ENCODE measurements at places on chromosomes 5 and 9. TPM values are rescaled to one million over a fixed set of nuclear protein-coding genes. Genes with fewer than 3 reads are reported as not detected.

The PTCH1 gene
- 5.2 TPM for total RNA-seq

The TEX10 gene
- 18.4 TPM for total RNA-seq

The SPINK6 gene
- not detected for total RNA-seq

The TPM2 gene
- 6,709 TPM for total RNA-seq

The CEP72 gene
- 0.56 TPM for total RNA-seq

The PCDHGA5 gene
- 0.75 TPM for total RNA-seq

- DNase-seq, result no peak
Observed at GRCh38 chr5:15727375-15727774, 227.4 kb downstream of the FBXL7 start.

The FBN2 gene
- total RNA-seq, result not detected

DNA sequence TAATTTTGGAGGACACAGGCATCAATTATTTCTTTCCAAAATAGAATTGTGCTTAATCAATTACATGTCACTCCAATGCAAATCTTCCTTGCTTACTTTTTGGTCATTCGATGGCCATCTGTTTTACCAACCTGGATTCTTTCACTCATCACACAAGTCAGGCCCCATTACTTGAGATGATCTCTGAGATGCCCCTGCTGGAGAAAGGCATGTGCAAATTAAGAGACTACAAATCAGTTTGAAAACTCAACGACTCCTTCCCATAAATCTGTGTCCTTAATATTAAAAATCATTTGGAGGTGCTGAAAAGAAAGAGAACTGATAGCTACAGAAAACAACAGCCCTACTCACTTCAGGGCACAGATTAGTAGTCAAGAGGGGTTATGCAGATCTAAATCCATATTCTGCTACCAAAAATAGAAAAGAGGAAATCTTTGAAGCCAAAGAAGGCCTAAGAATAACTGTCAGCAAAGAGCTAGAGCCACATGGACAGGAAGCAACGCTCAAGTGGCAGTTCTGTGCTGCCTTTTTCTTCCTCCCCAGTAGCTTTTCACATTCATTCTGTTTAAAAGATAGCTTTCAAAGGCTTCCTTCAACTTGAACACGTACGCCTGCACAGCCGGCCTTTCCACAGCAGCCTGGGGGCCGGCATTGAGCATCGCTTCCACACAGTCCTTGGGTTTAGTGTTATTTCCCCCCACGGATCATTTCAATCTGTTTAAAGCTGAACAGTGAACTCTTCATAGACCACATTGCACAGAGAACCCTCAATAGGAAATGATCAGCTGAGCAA, 79.3 kb upstream of the MAP3K1 start:
- no peak for DNase-seq

DNA sequence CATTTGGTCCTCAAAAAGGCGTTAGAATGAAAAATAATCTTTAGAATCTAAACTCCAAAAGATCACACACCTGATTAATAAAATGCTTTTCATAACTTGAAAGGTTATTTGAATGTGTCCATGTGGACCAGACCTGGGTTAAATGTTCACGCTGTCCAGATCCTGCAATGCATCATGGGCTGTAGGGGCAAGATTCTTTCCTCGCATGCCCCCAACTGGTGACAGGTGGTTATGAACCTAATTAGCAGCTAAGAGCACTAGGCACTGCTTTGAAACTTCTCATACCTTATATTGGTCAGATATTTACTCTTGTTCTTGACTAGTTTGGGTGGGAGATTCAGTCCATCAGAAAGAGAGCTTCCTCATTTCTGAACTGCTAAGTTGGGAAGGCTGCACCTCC, 19.3 kb upstream of the PIP5K1B start:
- DNase-seq, result no peak

DNA sequence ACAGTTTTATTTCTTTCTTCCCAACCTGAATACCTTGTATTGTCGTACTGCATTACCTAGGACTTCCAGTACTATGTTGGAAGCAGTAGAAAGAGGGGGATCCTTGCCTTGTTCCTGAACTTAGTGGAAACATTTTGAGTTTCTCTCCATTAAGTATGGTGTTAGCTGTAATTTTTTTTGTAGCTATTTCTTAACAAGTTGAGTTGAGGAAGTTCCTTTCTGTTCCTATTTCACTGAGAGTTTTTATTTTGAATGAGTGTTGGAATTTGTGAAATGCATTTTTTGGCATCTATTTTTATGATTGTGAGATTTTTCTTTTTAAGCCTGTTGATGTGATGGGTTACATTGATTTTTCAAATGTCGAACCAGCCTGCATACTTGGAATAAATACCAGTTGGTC, 49.0 kb downstream of the FSD1L start:
- no peak for DNase-seq

- DNase-seq, result no peak
Observed at GRCh38 chr9:98409719-98410118, 154.3 kb upstream of the TBC1D2 start.

The GTF2H2C gene
- total RNA-seq, result 9.4 TPM

DNA sequence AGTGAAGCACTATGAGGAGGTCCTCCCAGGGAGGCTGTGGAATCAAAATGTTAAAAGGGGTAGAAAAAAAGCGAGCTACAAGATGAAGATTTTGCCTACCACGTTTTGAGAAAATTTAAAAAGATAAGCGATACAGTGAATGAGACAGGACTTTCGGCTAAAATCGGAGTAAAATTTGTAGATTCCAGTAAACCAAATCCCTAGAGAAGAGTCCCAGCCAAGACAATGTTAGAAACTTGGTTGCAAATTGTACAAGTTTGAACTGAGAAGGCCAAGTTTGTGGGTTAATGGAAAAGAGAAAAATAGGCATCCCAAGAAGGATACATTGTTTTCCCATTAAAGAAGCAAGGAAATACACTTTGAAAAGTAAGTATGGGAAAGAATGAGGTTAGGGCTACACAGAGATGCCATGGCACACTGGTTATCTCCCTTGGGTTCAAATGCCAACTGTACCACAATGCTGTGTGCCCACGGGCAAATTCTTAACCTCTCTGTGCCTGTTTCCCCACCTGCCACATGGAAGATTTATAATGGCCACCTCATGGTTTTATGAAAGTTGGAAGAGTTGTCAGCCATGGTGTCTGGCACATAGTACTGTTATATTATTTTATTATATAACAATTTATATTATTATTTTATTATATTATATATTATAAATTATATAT, 16.2 kb upstream of the MGAT1 start:
- DNase-seq, result no peak

- DNase-seq, result no peak
Observed at GRCh38 chr5:159975462-159976019, 33.4 kb upstream of the TTC1 start.

The NUTM2G gene
- not detected for total RNA-seq

- no peak for DNase-seq
Observed at GRCh38 chr9:7879551-7880245, 80.1 kb upstream of the DMAC1 start.

The SLC4A9 gene
- not detected for total RNA-seq

DNA sequence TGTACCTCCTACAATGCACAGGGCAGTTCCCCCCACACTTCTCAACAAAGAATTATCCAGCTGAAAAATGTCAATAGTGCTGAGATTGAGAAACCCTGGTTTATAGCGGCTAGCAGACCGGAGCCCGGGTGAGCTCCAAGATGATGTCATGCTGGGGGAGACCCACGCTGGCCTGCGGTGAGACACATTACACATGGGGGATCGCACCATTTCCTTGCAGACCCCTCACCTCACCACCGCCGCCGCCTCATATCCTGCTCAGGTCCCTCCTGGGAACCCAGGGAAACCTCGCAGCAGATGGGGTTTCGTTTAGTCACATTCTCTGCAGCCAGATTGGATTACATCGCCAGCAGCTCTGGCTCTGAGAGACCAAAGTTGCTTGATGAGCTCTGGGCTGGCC, 14.7 kb upstream of the TNC start:
- no peak for DNase-seq

The C7 gene
- total RNA-seq, result 5.7 TPM

The WDR38 gene
- not detected for total RNA-seq

The INSYN2B gene
- not detected for total RNA-seq

- no peak for DNase-seq
Observed at GRCh38 chr5:151584057-151584937, 6.8 kb downstream of the FAT2 start.

DNA sequence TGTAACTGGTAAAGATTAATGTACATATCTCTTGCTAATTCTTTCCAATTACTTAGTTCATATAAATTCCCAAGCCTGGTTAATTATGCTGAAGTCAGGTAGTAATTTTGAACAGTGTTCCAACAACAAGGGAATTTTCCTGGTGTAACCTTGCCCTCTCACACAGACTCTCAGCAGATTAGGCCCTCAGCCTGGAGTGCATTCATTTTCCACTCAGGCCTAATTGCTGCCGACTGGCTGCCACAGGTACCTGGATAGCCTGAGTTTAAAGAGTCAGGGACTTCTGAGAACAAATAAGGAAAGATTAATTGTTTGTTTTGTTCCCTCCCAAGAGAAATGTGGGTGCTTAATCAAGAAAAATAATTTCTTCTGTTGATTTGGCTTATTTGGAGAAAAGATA, 71.4 kb downstream of the PPIC start:
- DNase-seq, result no peak

GRCh38 chr5:115455301-115455707, 89.3 kb downstream of the FEM1C start:
- DNase-seq, result peak; percentile 79

The PCDHB9 gene
- 0.51 TPM for total RNA-seq

The NRARP gene
- total RNA-seq, result 2.4 TPM

GRCh38 chr5:42807722-42808447, 3.8 kb downstream of the SELENOP start:
- DNase-seq, result no peak

GRCh38 chr5:141369994-141370848, at the start of gene PCDHGB3:
Gene PCDHGB3 (plus strand): TSS chr5:141370242. CDS start chr5:141370395, 153 bp downstream.
- DNase-seq, result no peak

- no peak for DNase-seq
Observed at GRCh38 chr9:22838266-22838665, 391.6 kb downstream of the DMRTA1 start.

- no peak for DNase-seq
Observed at GRCh38 chr5:180643191-180643851, 6.1 kb downstream of the FLT4 start.

- no peak for DNase-seq
Observed at GRCh38 chr9:134928436-134929192, 10.9 kb upstream of the FCN1 start.

DNA sequence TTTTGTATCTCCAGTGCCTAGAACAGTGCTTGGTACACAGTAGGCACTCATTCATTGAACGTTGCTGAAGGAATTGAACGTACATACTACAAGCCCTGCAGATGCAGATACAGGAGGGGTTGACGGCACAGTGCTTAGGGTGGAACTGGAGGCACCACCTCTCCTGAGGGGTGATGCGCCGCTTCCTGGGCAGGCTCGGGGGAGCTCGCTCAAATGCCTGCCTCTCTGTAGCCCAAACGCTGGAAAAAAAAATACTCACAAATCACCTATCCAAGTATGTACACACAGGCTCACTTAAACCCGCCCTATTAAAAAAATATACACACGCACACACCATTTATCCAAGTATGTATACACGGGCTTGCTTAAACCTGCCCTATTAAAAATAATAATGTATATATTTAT, 536 bp upstream of the COMMD10 start:
- DNase-seq, result no peak

Measured in gastrocnemius medialis (tissue), 4 donors.